ENCODE measurements at places on chromosomes 3 and 15. TPM values are rescaled to one million over a fixed set of nuclear protein-coding genes. Genes with fewer than 3 reads are reported as not detected.

Gene P2RY13
- not detected for total RNA-seq

Gene HESX1
- 0.73 TPM for total RNA-seq

Gene TLR9
- not detected for total RNA-seq

Gene PDZRN3
- 70.8 TPM for total RNA-seq

Gene NR2E3
- not detected for total RNA-seq

Gene PHLDB2
- total RNA-seq, result 53.8 TPM

Gene ZCWPW2
- total RNA-seq, result 0.64 TPM

Gene WNT5A
- 35.5 TPM for total RNA-seq

Gene FEZF2
- total RNA-seq, result not detected

Gene SMARCC1
- 47.6 TPM for total RNA-seq

Gene IGSF11
- total RNA-seq, result 0.10 TPM

Gene MINDY4B
- not detected for total RNA-seq

Gene BLM
- total RNA-seq, result 2.0 TPM

Gene DLEC1
- total RNA-seq, result not detected

Gene VPS18
- total RNA-seq, result 34.4 TPM

Gene MCTP2
- not detected for total RNA-seq

Gene TMEM45A
- total RNA-seq, result 16.9 TPM

Gene SLITRK3
- total RNA-seq, result not detected

Gene THRB
- 4.7 TPM for total RNA-seq

Gene CA12
- 0.62 TPM for total RNA-seq

Gene ATP8B4
- 3.3 TPM for total RNA-seq

Gene CTXN2
- total RNA-seq, result not detected

Gene ZNF385D
- 1.6 TPM for total RNA-seq

Gene KIF15
- 0.47 TPM for total RNA-seq

Gene BCL2A1
- not detected for total RNA-seq

Gene PIGBOS1
- total RNA-seq, result 6.2 TPM

Gene TRPM7
- 37.1 TPM for total RNA-seq

Gene LMLN
- total RNA-seq, result 5.1 TPM

Gene CCR1
- total RNA-seq, result 0.53 TPM

Gene ARHGEF26
- total RNA-seq, result 0.62 TPM

Gene CGNL1
- total RNA-seq, result 4.0 TPM

Gene PRRT3
- total RNA-seq, result 1.1 TPM

Gene PCYT1A
- 66.2 TPM for total RNA-seq

Gene GOLGA8O
- 0.45 TPM for total RNA-seq
